ENCODE measurements at places on chromosomes 6 and 20.

- no peak for DNase-seq
These were observed 183.0 kb upstream of the TAB2 start for GRCh38 chr6:149134511-149134933.

DNA sequence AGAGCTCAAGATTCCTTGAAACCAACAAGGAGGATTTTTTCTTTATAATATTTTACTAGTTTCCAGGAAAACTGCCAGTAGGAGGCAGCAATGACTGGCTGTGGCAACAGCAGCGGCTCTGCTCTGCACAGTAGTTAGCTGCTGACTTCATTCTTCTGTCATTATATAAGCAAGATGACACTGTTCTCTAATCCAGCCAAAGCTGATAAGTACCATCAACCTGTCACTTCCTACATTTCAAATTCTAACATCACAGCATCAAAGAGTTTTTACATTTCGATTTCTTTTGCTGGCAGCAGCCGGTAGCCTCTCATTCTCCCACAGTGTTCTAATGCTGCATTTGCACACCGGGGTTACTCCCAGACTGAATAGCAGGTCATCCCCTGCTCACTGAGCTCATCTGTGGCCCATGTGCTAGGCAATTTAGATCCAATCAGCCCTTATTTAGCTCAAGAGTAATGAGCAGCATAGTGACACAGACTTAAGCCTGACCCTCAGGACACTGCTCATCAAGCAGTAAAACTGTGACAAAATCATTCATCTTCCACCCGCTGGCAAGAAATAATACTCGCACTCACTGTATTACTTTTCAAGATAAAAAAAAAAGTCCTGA lies 67.8 kb downstream of the MMS22L start:
- peak; percentile 29 for DNase-seq

- no peak for DNase-seq
These were observed 50.9 kb upstream of the CCDC28A start for GRCh38 chr6:138722425-138723371.

DNA sequence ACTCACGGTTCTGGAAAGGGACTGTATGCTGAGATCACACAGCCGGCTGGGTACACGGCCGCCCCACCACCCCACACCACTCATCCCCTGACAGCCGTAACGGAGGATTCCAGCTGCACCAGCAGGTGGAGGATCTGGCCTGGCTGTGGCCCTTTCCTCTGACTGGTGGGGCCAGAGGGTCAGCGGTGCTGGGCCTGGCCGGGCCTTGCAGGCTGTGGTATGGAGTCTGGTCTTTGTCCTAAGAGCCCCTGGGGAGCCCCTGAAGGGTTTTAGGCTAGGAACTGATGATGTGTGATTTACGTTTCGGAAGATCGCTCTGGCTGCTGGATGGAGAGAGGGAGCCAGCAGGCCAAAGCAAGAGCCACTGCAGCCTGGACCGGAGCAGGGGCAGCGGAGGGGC lies 26.6 kb downstream of the NOL4L start:
- DNase-seq: no peak

DNA sequence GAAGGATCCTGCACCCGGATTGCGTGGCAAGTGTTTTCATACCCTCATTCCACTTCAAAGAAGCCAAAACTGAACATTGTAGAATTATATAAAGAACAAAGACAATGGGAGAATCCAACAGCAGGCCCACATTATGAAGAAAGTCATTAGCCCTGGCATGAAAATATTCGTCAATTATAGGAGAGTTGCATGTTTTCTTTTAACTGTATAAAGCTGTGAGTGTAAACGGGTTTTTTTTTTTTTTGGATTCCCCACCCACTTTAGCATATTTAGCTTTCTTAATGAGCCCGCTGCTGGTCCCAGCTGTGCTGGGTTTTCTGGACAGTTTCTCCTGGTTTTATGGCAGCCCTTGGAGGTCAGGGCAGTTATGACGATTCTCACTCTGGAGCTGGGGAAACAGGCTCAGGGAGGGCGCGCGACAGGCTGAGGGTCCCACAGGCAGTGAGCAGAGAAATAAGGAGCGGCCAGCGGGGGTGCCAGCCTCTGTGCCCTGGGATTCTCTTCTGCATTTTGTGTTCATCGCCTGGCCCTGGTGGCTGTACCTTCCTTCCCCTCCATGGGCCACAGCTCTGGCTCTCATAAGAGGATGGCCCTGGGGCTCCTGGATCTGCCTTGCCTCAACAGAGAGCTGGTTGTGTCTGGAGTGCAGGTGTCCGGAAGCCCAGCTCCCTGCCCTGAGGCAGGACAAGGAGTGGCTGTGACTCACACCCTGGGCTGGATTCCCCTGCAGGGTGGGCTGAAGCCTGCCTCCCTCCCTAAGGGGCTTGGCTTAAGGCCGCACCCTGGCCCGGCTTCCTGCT lies 24.1 kb upstream of the SULF2 start:
- DNase-seq: no peak

DNA sequence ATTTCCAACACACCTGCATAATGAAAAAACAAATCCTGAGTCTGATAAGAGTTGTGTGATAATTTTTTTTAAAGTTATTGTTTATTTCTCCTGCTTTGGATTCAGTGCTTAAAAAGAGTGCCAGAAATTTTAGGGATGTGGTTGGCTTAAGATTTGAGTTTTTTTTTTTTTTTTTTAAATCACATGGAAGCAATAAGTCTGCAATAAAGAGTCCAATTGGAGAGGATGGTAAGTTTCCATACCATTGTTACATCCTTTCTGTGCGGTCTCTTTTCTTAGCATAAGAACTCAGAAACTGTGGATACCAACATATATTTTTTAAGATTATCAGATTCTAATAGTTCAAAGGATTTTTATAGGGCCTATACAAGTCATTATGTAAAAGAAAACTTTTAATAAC lies 171.0 kb downstream of the BCKDHB start:
- no peak for DNase-seq

GRCh38 chr6:158417760-158418098 lies 105.5 kb downstream of the TULP4 start:
- no peak for DNase-seq

DNA sequence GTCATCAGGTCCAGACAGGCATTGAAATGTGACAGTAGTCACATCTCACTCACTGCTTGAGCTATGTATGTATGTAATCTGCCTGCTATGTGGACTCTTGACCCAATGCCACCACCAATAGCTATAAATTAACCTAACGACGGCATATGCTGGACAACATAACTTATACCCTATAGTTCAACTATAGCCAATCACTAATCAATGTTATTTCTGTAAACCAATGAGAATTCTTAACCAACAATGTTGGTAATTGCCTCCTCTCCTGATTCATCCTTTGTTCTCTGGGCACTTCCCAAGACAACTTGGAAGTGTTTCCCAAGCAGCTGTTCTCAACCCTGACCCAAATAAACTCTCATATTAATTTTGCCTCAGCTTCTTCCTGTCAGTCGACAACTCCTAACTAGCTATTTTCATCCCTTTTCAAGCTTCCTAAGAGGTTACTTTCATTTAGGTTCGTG lies 24.1 kb upstream of the SERPINB1 start:
- no peak for DNase-seq

DNA sequence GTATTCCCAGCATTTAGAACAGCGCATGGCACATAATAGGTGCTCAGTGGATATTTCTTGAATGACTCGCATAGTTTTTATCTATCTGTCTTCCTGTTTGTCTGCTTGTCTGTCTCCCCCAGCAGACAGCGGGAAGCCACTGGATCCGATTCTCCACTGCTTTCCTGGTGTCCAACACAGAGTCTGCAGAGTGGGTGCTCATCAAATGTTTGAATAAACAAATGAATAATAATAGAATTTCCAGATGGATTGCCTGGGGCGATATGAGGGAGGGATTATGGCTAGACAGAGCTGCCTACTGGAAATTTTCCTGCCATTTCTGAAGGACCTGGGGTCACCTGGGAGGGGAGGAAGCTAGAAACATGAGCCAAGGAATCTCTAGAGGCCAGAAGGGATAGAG lies 18.9 kb downstream of the CDH22 start:
- no peak for DNase-seq

- DNase-seq: no peak
These were observed 75.3 kb downstream of the UTRN start for GRCh38 chr6:144360401-144360800.
